Type B pancreatic cell (in vitro differentiated cells): ENCODE measurements at places on chromosomes 2 and 18. TPM values are rescaled to one million over a fixed set of nuclear protein-coding genes. Genes with fewer than 3 reads are reported as not detected.

The SPHKAP gene
- total RNA-seq = 0.51 TPM in 1 of 2 replicates, not detected in the other

The PKDCC gene
- total RNA-seq = 81.8 and 158 TPM in 2 replicates

The INPP4A gene
- total RNA-seq = 29.5 and 37.6 TPM in 2 replicates

The ABCB11 gene
- 0.24 TPM in 1 of 2 replicates, not detected in the other for total RNA-seq

The RASGRP3 gene
- 0.94 and 1.1 TPM in 2 replicates for total RNA-seq

The MARCHF4 gene
- total RNA-seq = 0.93 and 1.1 TPM in 2 replicates

The EHBP1 gene
- 59.2 and 60.0 TPM in 2 replicates for total RNA-seq

The UPP2 gene
- total RNA-seq = not detected in 2 replicates

The ZNF519 gene
- 10.5 and 31.4 TPM in 2 replicates for total RNA-seq

The RND3 gene
- total RNA-seq = 161 and 169 TPM in 2 replicates

The NAT8 gene
- 0.40 TPM in 1 of 2 replicates, not detected in the other for total RNA-seq

The GPR39 gene
- total RNA-seq = 4.1 and 13.3 TPM in 2 replicates

The PER2 gene
- 14.0 and 15.5 TPM in 2 replicates for total RNA-seq

The POTEI gene
- total RNA-seq = 2.1 and 3.9 TPM in 2 replicates

DNA sequence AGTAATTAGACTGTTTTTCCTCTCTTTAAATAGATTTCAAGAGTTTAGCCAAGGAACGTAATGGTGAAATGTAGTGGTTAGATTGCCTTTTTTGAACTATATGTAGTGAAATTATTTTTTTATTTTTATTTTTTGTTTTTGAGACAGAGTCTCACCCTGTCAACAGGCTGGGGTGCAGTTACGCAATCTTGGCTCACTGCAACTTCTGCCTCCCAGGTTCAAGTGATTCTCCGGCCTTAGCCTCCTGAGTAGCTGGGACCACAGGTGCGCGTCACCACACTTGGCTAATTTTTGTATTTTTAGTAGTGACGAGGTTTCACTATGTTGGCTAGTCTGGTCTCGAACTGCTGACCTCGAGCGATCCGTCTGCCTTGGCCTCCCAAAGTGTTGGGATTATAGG, 60.8 kb downstream of the BIRC6 start:
- DNase-seq = no peak

DNA sequence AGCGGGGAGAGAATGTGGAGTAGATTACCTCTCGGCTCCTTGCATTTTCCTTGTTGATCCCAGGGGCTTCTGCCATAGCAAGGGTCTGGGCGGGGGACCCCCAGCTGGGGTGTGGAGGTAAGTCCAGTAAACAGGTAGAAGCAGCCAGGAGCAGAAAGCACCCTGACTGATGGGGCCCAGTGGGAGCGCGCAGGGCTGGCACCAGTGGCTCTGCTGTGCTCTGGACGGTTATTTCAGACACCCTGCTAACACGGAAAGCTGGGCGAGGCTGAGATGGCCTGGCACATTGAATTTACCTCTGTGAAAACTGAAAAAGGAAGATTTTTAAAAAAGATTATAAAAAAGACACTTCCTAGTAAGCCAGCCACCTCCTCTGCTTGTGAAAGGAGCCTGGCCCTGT, 109.6 kb upstream of the STPG4 start:
- DNase-seq = no peak

DNA sequence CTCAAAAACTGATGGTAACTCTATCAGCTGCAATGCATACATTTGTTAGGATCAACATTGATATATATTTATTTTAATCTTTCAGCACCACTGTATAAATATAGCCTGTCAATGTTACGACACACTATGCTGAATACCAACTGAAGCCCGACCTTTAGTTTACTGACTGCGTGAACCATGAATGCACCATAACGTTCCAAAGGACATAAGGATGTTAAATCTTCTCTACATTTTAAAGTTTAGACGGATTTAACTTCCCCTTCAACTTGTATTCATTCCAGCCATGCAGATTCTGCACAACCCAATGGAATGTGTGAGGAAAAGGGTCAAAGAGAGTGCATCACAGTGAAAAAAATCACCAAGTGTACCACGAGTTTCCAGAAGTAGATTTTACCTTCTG, 489.5 kb downstream of the IRS1 start:
- DNase-seq = no peak

DNA sequence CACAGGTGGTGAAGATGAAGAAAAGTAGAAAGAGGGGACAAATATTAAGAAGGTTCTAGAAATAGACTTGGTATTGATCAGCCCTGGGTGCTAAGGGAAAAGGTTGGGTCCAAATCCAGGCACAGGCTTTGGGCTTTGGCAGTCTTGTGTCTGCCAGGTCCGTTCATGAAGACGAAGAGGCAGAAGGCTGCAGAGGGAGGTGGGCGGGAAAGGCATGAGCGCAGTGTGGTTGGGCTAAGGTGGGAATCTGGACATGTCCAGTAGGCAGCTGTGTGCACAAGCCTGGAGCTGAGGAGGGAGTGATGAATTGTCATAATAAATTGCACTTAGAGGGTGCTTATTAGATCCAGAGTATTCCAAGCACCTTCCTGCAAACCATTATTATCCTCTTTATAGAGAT, 105.7 kb upstream of the TEX51 start:
- DNase-seq = peak; percentile 42

GRCh38 chr2:54655046-54655809, 68.2 kb upstream of the EML6 start:
- no peak for DNase-seq

DNA sequence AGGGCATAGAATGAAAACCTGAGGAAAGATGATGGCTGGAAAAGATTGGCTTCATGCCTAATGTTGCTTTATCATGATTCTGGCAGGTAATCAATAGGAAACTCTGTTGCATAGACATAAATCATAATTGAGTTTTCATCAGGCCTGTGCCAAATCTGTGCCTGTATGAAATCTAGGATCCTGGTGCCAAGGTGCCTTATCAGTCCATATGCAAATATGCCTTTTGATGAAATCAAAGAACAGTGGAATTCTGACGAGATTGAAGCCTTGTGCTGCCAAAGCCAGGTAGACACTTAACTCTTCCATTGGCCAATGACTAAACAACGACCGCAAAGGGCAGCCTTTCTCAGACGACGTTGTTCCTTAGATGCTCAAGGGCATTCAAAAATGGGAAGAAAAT, 170.0 kb upstream of the CRIM1 start:
- DNase-seq = no peak

DNA sequence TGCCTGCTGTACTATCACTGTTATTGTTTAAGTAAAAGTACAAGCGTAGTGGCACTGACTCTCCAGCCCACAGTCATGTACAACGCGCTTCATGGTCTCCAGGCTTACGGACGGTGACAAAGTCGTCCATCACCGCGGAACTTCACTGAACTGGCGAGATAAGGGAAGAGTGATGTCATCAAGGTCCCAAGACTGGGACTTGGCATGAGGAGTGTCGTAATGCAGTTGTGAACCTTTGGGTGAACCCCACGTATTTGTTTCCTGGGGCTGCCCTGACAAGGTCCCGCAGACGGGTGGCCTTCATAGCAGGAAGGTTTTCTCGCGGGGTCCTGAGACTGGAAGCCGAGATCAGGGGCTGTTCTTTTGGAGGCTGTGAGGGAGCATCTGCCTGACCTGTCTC, 17.3 kb downstream of the NFATC1 start:
- DNase-seq = no peak

GRCh38 chr2:47501374-47502200, 98.6 kb downstream of the MSH2 start:
- DNase-seq = no peak

GRCh38 chr2:60498127-60498815, 55.2 kb downstream of the BCL11A start:
- no peak for DNase-seq

- DNase-seq = no peak
Observed at GRCh38 chr18:13992826-13993540, 77.6 kb upstream of the MC2R start.

GRCh38 chr2:56450047-56450446, 266.3 kb downstream of the CCDC85A start:
- DNase-seq = no peak

GRCh38 chr2:26597197-26597596, 44.0 kb downstream of the CIB4 start:
- no peak for DNase-seq

DNA sequence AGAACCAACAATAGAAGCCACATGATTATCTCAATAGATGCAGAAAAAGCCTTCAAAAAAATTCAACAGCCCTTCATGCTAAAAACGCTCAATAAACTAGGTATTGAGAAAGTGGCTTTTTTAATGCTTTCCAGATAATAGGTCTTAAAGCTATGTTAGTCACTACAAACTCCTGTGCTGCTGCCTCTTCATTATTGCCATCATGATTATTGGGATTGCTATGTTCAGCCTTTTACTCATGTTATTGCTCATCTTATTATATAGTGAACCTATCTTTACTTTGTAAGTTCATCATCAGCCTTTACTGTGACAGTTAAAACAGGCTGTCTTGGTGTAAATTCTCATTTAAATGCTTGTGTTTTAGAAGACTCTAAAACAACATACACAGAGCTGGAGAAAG, 1557.2 kb upstream of the ZEB2 start:
- DNase-seq = no peak

DNA sequence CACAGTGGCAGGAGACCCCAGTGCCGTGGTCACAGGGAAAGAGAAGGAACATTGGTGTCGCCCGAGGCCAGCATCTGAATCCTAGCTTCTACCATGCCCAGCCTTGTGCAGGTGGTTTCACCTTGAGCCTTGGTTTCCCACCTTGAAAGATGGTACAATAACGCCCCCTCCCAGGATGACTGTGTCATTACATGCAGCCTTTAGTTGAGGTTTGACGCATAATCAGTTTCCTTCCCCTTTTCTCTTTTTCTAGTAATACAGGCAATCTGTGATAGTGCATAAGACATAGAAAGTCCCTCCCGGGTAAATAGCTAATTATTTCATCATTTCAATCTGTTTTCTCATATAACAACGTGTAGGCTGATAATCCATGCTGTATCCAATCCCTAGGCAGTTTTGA, 29.8 kb upstream of the ZNF407 start:
- DNase-seq = no peak

GRCh38 chr18:36387310-36387709, 89.8 kb downstream of the FHOD3 start:
- DNase-seq = no peak

- DNase-seq = no peak
Observed at GRCh38 chr2:189252991-189253675, 73.6 kb upstream of the COL5A2 start.

DNA sequence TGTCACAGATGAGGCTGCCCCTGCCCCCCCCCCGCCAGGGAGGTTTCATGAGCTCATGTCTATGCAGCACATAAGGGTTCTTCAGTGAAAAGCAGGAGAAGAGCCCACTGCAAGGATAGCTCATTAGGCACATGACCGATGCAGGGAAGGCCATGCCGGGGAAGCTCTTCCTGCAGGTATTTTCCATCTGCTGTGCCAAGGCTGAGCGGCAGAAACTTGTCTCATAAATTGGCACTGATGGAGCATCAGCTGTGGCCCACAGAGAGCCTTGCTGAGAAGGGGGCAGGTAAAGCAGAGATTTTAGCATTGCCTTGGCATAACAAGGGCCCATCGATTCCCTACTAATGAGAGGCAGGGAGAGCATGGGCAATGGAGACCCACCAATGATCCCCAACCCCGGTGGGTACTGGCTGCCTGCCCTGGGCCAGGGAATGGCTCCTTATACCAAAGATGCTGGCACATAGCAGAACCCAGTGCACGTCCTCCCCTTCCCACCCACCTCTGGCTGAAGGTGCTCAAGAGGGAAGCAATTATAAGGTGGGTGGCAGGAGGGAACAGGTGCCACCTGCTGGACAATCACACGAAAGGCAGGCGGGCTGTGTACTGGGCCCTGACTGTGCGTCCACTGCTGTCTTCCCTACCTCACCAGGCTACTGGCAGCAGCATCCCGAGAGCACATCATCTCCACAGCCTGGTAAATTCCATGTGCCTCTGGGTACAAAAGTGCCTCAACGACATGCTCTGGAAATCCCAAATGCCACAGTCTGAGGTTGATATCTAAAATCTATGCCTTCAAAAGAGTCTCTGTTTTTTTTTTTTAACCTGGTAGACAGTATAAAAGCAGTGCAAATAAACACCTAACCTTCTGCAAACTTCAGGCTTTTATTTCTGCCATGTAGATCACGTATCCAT, 41.4 kb downstream of the STEAP3 start:
- no peak for DNase-seq

DNA sequence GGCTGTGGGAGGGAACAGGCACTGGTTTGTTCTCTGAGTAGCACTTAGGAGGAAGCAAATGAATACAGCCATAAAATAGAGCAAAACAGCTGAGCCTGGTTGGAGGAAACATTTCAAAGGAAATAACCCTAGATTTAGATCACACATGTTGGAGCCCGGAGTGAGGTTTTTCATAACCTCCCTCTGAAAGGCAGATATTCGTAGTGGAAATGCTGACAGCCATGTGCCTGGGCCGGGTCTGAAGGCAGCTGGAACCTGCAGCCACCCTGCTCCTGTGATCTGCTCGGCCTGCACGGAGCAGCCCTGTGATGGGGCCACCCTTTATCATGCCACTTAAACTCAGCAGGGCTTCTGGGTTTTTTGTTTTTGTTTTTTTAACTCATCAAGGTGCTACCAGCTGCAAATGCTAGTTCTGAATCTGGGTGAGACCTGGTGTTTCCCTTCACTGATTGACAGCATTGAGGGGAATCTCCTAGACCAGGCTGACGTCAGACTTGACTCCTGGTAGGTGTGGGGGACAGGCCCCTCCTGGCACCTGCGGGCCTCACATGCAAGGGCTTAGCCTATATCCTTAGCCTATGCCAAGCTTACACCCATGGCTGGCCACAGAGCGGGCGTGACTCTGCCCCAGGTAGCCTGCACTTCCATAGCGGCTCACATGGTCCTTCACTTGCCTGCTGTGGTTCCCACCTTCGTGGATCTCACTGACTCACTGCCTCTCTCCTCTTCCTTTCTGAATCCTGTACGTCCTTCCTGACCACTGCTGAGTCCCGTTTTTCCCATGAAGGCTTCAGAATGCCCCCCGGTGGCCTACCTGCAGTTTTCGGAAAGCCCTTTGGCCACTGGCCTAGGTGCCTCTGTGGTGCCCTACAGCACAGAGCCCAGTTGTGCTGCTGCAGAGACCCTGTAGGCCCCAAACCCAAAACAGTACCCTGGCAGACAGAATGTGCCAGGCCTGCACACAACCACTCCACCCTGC, 217.3 kb downstream of the SEPTIN10 start:
- no peak for DNase-seq

DNA sequence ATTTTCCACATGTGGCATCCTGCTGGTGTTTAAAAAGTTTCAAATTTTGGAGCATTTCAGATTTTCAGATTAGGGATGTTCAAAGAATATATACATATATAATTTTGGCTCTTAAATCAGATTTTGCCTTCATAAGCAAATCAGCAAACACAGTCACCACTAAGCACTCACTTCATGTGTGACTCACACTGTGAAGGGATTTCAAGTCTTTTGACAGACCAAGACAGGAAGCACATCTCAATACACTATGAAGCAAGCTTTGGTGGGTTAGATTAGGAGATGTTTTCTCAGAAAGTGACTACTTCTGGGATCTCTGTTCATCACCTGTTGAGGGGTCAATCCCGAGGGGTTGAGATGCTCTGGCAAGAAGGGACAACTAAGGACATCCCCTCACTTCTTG, 227.8 kb upstream of the RBBP8 start:
- no peak for DNase-seq
